ENCODE measurements at places on chromosomes 1 and 21.

- DNase-seq: no peak
Measured at GRCh38 chr1:188660572-188660971, 1817.1 kb downstream of the BRINP3 start.

- no peak for DNase-seq
Measured at GRCh38 chr1:4452701-4453100, 201.7 kb upstream of the AJAP1 start.

- peak; percentile 32 for DNase-seq
Measured at GRCh38 chr21:28540514-28540913, 452.2 kb downstream of the LTN1 start.

DNA sequence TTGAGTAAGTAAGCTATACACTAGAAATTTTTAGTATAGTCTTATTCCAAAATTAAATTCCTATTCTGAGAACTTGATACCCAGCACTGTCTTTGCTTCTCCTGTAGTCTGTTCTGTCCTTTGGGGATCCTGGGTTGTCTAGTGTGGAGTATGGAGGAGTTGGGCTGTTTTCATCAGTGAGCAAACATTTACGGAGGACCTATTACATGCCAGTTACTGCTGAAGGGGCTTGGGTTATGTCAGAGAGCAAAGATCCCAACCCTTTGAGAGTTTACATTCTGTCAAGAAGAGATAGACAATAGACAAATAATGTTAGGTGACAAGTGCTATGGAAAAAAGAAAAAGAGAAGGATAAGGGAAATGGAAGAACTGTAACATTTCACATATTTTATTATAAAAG is 9.0 kb downstream of the TRAPPC10 start:
- DNase-seq: no peak

- no peak for DNase-seq
Measured at GRCh38 chr1:116232989-116233514, 121.9 kb downstream of the MAB21L3 start.

DNA sequence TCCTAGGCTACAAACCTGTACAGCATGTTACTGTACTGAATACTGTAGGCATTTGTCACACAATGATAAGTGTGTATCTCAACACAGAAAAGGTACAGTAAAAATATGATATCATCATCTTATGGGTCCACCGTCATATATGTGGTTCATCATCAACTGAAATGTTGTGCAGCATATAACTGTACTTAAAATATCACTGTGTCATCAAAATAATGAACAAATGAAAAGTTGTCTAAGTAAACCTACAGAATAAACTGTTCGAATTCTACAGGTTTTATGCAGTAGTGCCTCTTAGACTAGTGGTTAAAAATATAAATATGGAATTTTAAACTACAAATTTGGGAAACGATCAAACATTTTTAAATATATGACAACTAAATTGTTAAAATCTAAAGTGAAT is 328.8 kb downstream of the KCTD3 start:
- DNase-seq: no peak

GRCh38 chr1:228083871-228084278 is 1.4 kb downstream of the ARF1 start:
- DNase-seq: no peak

GRCh38 chr1:51070011-51070410 is 32.0 kb upstream of the C1orf185 start:
- DNase-seq: no peak

DNA sequence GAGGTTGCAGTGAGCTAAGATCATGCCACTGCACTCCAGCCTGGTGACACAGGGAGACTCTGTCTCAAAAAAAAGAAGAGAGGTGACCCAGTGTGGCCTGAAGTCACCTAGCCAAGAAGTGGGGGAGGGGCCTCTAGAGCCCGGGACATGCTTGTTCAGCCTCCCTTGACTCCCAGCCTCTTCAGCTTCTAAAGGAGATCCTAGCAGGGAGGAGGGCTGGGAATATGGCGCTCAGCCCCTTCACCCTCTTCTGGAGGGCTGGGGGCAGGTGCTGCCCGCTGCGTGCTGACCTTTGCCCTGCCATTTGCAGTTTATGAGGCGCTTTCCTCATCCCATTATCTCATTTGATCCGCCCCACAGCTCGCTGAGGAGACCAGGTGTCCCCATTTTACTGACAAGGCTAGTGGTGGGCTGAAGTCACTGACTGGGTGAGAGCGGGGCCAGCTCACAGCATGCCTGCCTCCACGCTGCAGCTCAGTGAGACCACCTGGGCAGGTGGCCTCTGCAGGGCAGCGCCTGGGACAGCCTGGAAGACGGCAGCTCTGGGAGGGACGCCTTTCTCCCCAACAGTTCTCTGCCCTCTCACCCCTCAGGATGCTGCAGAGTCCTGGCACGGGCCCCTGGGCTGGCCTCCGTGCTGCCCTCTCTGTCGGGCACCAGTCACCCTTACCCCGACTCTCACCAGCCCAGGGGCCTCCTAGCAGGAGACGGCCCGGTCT is 7.5 kb downstream of the ELF3 start:
- DNase-seq: no peak

- DNase-seq: no peak
Measured at GRCh38 chr1:116075990-116076389, 35.2 kb upstream of the MAB21L3 start.

- no peak for DNase-seq
Measured at GRCh38 chr1:4022715-4023114, 122.6 kb upstream of the C1orf174 start.

DNA sequence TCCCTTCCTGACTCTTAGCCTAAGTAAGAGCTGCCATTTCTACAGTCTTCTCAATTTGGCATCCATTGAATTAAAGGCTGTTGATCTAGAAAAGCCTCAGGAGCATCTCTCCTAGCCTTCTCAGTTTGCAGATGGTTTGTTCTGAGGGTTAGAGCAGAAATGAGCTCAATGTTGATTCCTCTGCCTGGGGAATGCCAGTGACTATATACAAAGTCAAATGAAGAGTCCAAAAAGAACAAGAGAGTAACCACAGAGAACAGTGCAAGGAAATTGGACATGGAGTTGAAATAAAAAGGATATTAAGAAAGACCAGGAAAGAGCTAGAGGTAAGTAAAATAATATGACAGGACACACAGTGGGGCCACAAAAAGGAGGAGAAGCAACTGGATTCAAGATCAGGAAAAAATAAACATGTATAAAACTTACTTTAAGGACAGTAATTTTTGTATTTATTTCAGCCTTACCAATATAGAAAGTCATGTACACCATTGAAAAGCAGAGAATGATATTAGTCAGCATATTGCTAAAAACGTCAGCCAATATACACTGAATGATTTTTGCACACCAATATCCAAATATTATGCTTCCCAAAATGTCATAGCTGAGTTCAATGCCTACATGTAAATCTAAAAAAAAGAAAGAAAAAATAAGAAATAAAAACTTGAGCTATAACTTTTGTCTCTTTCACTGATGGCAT is 21.3 kb downstream of the SLC9C2 start:
- no peak for DNase-seq

- DNase-seq: no peak
Measured at GRCh38 chr1:24528744-24529143, 26.1 kb downstream of the RCAN3 start.

- no peak for DNase-seq
Measured at GRCh38 chr1:212432272-212432660, 454 bp upstream of the NENF start.

GRCh38 chr1:236681219-236681618 is 5.1 kb upstream of the ACTN2 start:
- DNase-seq: no peak

DNA sequence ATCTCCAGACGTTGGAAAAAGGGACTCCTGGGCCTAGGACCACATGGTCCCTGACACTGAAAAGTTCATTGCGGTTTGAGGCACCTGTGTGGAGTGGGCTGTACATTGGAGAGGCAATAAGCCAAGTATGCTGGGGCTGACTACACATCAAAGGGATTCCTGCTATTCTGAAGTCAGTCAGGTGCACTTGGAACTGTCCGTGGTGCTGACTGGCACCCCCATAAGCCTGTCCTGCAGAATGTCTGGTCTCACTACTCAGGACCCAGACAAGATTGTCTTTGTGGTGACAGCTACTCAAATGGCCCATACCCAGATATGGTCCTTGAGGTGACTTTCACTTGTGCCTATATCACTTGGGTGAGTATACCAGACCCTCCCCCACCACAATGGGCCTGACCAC is 150.6 kb downstream of the RWDD3 start:
- DNase-seq: no peak

GRCh38 chr1:189775343-189775742 is 702.3 kb downstream of the BRINP3 start:
- no peak for DNase-seq

GRCh38 chr1:23837908-23838307 is 12.7 kb upstream of the HMGCL start:
- DNase-seq: no peak

GRCh38 chr1:63403386-63403785 is 36.0 kb downstream of the ALG6 start:
- no peak for DNase-seq

GRCh38 chr1:229991724-229992333 is 75.2 kb upstream of the GALNT2 start:
- no peak for DNase-seq

DNA sequence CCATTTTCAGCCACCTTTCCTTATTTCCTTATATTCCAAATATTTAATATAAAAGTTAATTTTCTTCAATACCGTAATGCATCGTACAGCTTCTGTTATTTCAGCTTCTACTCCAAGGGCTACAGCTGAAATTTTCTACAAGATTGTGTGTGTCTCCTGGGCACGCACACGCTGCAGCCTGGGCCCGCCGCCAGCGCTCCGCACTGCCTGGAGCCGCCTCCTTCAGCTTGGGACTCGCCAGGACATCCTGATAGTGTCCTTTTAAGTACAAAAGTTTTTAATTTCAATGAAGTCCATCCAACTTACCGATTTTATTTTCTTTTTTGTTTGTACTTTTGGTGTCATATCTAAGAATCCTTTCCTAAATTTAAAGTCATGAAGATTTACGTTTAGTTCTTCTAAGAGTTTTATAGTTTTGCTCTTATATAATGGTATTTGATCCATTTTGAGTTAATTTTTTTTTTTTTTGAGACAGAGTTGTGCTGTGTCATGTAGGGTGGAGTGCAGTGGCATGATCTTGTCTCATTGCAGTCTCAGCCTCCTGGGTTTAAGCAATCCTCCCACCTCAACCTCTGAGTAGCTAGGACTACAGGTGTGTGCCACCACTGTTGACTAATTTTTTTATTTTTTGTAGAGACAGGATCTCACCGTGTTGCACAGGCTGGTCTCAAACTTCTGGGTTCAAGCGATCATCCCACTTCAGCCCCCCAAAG is 82.8 kb downstream of the AXDND1 start:
- no peak for DNase-seq

DNA sequence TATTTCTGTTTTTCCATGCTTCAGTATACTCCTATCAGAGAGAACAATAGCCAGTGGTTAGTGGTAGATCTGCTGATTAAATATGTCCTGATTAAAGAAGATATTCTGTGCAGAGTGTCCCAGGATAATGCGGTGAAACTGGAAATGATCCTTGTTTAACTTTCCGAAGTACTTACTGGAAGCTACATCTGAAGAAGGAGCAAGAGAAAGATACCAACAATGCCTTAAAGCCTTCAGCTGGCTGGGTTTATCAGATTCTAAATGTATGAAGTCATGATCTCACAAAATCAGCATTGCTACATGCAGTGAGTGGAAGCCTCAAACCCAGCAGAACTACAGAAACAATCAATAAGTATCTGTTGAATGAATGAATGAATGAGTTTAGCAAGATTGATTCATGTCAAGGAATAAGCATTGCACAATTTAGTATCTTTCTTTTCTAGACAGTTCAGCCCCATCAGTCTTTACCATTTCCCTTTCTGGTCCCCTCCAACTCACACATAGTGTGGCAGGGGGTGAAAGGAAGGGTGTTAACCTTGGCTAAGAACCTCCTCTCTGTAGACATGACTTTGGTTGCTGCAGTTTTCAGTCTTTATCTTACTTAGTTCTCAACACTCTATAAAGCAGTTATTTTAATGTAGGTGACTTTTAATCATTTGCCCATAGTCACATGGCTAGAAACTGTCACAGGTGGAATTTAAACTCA is 24.7 kb upstream of the DNASE2B start:
- no peak for DNase-seq

DNA sequence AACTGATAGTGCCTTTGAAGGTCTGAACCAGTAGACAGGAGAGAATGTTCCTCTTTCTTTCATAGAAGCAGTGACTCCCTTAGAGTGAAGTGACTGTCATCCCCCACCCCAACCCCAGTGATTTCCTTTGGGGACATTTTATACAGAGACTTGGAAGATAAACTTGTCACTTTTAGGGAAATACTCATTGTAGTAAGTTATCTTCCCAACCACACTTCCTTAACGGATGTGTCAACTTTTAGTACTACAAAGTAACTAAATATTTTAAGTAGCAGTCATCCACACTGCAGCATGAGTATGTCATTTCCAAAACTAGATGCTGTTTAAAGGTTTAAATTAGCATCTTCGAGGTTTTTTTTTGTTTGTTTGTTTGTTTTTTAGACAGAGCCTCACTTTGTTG is 13.7 kb downstream of the LRRC8B start:
- DNase-seq: no peak

GRCh38 chr1:186617926-186618325 is 62.3 kb downstream of the PTGS2 start:
- no peak for DNase-seq

DNA sequence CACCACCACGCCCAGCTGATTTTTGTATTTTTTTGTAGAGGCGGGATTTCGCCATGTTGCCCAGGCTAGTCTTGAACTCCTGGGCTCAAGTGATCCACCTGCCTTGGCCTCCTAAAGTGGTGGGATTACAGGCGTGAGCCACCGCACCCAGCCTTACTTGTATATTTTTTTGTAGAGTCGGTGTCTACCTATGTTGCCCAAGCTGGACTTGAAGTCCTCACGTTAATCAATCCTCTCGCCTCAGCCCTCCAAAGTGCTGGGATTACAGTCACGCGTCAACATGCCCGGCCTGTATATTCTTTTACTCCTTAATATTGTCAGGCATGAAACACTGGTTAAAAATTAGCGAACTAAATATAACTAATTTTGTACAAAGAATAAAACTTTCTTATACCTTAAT is 5.5 kb upstream of the TOMM20 start:
- DNase-seq: no peak

- no peak for DNase-seq
Measured at GRCh38 chr1:76547916-76548315, 319.4 kb upstream of the ST6GALNAC5 start.

DNA sequence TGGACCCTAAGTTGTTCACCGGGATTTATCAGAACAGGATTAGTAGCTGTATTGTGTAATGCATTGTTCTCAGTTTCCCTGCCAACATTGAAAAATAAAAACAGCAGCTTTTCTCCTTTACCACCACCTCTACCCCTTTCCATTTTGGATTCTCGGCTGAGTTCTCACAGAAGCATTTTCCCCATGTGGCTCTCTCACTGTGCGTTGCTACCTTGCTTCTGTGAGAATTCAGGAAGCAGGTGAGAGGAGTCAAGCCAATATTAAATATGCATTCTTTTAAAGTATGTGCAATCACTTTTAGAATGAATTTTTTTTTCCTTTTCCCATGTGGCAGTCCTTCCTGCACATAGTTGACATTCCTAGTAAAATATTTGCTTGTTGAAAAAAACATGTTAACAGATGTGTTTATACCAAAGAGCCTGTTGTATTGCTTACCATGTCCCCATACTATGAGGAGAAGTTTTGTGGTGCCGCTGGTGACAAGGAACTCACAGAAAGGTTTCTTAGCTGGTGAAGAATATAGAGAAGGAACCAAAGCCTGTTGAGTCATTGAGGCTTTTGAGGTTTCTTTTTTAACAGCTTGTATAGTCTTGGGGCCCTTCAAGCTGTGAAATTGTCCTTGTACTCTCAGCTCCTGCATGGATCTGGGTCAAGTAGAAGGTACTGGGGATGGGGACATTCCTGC is 3.9 kb upstream of the OLFML3 start:
- DNase-seq: no peak
